H4 (cell line): ENCODE measurements at places on chromosomes 7 and 10. TPM values are rescaled to one million over a fixed set of nuclear protein-coding genes. Genes with fewer than 3 reads are reported as not detected.
A peak's percentile ranks its signal among the peaks of the same experiment; 100 is the strongest.

SPDYE1 gene
- not detected in 2 replicates for total RNA-seq

SUN3 gene
- total RNA-seq: 1.1 and 8.6 TPM in 2 replicates

FBXW4 gene
- total RNA-seq: 7.1 and 7.7 TPM in 2 replicates

HOXA9 gene
- total RNA-seq: 0.17 and 0.18 TPM in 2 replicates

CUBN gene
- 0.06 and 0.14 TPM in 2 replicates for total RNA-seq

SFMBT2 gene
- 0.85 and 1.0 TPM in 2 replicates for total RNA-seq

SLC13A1 gene
- total RNA-seq: not detected in 2 replicates

TLX1 gene
- not detected in 2 replicates for total RNA-seq

DKK1 gene
- total RNA-seq: 10.7 and 31.2 TPM in 2 replicates

ANKRD1 gene
- 5.8 and 6.0 TPM in 2 replicates for total RNA-seq

R3HCC1L gene
- 9.8 and 10.5 TPM in 2 replicates for total RNA-seq

PFKFB3 gene
- 11.3 and 12.4 TPM in 2 replicates for total RNA-seq

DNA sequence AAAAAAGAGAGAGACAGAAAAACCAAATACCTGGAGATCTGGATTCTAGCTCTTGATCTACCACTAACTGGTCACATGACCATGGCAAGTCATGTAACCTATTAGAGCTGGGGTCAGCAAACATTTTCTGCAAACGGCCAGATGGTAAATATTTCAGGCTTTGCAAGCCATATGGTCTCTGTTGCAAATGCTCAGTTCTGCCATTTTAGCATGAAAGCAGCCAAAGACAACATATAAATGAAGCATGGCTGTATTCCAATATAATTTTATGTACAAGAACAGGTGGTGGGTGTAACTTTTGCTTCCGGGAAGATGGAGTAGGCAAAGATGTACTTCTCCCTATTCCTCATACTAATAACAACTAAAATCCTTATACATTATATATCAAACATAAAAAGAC lies 6.7 kb downstream of the FRA10AC1 start:
- no peak for DNase-seq

GRCh38 chr10:20633714-20634113 lies 263.4 kb downstream of the NEBL start:
- DNase-seq: no peak

DNA sequence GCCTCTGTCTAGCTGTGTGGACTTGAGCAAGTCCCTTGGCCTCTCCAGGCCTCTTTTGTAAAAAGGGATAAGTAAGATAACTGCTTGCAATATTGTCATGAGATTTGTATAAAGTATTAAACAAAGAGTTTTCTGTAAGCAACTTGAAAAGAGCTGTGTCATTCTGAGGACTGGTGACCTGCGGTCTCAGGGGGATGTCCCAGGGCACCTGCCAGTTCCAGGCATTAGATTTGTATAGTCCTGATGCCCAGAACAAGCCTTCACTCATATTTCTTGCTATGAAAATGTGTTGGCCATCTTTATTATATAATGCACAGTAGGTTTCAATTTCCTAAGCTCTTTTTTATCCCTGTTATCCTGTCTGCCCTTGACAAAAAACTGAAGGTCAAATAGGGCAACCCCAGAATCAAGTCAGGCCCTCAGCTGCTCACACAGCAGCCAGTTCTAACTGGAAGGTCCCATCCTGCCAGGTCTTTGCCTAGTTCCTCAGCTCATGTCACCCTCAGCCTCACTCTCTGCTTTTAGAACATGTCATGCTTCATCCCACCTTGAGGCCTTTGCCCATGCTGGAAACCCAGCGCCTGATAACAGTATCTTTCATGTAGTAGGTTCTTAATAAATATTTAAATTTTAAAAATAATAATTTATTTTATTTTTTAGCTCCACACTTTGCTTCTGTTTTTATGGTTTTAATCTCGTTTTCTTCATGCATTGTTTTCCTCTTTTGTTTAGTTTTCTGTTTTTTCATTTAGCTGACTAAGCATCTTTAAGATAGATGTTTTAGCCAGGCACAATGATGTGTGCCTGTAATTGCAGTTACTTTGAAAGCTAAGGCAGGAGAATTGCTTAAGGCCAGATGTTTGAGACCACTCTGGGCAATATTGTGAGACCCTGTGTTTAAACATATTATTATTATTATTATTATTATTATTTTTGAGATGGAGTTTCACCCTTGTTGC lies 87.5 kb upstream of the ZNF92 start:
- no peak for DNase-seq

GRCh38 chr10:131580674-131581073 lies 269.2 kb upstream of the TCERG1L start:
- no peak for DNase-seq

- DNase-seq: no peak
These were observed 6.3 kb upstream of the RHOBTB1 start for GRCh38 chr10:60950300-60950699.

DNA sequence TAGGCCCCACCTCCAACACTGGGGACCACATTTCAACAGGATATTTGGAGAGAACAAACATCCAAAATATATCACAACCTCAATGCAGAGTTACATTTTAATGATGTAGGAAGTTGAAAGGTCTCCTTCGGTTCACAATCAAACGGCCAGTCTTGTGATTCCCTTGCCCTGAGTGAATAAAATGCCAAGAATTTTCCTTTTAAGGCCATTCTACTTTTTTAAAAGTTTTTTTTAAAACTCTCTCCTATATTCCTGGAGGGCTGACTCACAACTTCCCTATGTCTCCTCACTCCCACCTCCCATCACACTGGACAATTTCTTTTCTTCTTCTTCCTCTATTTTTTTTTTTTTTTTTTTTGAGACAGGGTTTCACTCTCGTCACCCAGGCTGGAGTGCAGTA lies 693.6 kb upstream of the AUTS2 start:
- DNase-seq: no peak

DNA sequence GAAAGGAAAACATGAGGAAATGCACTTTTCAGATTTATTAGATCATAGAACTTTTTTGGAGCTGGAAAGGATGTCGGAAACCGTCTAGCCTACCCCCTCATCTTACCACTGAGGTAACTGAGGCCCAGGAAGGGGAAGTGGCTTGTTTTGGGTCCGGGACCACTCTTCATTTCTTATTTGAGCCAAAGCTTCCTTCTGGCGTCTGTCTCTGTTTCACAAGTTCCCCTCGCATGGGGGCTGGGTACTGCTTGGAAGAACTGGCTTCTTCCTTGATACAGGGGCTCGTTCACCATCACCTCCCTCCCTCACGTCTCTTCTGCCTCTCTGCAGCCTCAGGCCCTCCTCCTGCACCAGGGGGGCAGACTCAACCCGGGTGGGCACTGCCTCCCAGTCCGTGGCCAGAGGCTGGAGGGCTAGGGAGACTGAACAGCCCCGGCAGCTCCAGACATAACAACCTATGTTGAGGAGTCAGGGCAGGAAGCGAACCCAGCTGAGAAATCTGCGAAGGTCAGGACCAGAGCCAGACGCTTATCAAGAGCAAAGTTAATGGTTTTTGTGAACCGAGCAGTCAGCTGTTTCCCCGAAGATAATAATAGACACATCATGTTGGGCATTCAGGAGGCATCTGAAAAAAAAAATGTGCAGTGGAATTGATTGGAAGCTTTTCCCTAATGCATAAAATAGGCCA lies 12.9 kb downstream of the HTRA1 start:
- no peak for DNase-seq

- peak; percentile 15 for DNase-seq
These were observed 370.8 kb downstream of the GRID1 start for GRCh38 chr10:85995791-85996190.

GRCh38 chr10:6558272-6558671 lies 21.8 kb downstream of the PRKCQ start:
- DNase-seq: no peak

- DNase-seq: no peak
These were observed 38.3 kb upstream of the KLHL7 start for GRCh38 chr7:23067271-23067670.

DNA sequence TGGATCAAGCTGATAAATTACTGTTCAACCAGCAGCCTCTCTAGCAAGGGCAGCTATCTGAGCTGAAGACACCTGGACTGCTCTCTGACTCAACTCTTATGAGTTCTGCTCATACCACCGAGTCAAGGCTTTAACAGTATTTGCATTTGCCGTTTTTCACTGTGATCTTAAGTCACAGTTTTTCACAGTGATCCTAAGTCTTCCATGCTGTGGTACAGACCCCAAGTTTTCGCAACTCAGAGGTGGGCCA lies 31.3 kb downstream of the PIP4K2A start:
- no peak for DNase-seq

GRCh38 chr10:95758351-95759025 lies 2.5 kb downstream of the ENTPD1 start:
- DNase-seq: no peak

DNA sequence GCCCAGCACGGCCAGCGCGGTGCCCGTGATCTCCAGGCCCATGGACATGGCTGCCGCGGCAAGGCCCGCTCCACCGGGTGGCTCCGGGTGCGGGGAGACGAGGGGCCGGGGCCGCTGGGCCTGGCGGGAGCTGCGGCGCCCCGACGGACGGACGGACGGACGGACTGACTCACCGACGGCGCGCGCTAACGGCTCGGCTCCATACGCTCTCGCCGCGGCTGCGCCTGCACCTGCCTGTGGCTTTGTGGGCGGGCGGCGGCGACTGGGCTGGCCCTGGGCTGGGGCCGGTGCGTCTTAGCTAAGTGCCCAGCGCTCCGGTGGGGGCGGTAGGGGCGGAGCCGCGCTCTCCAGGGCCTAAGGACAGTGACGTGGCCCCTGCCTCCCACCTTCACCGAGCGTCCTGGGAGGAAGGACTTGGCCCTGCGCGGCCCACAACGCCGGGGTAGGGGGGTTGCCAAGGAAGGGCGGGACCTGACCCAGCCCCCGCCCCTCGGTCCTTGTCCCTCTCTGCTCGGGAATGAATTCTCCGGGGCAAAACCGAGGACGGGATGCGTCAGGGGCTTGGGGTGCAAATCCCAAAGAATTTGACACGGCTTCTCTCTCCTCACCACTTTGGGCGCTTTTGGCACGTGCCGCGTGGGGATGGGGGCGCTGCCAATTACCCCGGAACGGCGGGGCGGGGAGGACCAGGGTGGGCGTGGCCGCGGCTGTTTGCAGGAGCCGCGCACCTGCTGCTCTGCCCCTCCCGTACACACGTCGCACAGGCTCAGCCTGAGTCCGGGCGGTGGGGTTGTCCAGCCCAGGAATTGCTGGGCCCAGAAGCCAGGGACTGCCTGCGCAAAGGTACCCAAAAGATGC lies at the start of gene CLDN3:
TSS of gene CLDN3 (minus strand) at position 269 of the 858 bp plus-strand sequence. CDS start at position 48, 221 bp downstream.
- no peak for DNase-seq

DNA sequence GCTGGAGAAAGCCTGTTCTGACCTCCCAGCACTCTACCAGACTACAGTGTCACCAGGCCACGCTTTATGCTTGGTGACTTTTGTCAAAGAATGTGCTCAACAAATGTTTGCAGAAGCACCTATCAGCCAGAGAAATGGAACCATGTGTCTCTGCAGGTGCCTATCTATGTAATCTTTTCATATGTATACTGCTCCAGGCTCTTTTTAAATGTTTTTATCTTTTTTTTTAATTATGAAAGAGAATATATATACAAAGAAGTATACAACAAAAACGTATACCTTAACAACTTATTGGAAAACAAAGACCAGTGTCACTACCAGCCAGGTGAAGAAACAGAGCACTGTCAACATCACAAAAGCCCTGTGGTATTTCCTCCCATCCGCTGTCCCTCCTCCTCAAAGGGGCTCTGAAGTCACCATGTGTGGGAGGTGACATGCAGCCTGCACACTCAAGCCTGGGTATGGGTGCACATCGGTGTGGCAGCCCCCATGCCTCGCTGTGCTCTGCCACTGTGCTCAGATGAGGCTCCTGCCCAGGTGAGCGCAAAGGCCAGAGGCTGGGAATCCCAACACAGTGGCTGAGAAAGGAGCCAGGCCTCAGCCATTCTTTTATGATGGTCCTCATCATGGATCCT lies 120.6 kb downstream of the CLEC2L start:
- no peak for DNase-seq

- no peak for DNase-seq
These were observed 76.7 kb upstream of the EN2 start for GRCh38 chr7:155380976-155381851.

GRCh38 chr7:22373388-22373787 lies 16.4 kb upstream of the RAPGEF5 start:
- no peak for DNase-seq

GRCh38 chr10:124037286-124037685 lies 56.1 kb downstream of the CHST15 start:
- DNase-seq: no peak

DNA sequence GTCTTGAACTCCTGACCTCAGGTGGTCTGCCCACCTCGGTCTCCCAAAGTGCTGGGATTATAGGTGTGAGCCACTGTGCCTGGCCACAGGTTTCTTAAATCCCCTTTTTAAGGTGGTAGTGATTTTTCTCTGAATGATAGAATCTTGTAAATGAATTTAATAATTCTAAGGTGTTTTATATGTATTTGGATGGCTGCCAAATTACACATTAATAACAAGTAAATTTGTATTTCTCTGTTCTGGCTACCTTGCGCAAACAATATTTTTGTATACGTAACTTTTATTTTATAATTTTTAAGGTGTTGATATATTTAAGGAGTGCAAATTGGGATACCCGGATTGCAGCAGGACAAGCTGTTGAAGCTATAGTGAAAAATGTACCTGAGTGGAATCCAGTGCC lies 16.1 kb downstream of the BTAF1 start:
- no peak for DNase-seq

DNA sequence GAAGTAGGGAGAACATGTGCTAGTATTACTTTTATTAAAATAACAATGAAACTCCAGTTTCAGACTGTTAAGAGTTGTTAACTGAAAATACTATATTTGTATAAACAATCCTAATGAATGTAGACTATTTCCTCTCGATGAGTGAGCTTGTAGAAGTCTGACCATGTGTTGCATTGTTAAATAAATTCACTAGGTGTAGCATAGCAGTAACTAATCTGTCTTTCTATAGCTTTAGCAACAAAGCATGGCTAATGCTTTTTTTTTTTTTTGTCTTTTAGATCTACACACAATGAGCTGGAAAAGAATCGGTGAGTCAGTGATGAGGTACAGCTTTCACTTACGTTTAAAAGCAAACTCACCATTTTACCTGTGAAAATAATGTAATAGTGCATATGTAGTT lies 37.1 kb downstream of the MXI1 start:
- DNase-seq: no peak

- no peak for DNase-seq
These were observed 532.0 kb downstream of the GATA3 start for GRCh38 chr10:8586504-8586903.

DNA sequence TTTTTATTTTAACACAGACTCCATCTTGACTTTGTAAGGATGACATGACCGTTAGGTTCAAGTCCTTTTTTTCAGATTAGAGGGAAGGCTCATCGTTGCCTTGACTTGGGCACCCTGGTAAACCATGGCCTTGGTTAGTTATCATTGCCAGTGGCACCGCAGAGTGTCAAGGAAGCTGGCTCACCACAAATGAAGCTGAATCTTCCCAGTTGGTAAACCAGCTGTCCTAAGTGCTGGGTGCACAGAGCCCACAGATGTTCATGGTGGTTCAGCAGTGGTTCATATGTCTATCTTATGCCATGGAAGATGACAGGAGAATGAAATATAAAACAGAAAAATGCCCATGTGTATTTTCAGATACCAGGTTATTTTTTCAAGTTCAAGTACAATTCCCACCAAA lies 273.6 kb downstream of the PLXDC2 start:
- DNase-seq: no peak

- no peak for DNase-seq
These were observed 101.1 kb downstream of the PKD1L1 start for GRCh38 chr7:47847207-47847606.
